ENCODE measurements at places on chromosomes 4 and X.

GRCh38 chr4:107863850-107864371, 39.2 kb downstream of the SGMS2 start:
- DNase-seq, result no peak

- DNase-seq, result no peak
These were observed 68.5 kb downstream of the BMPR1B start for GRCh38 chr4:94826206-94826605.

DNA sequence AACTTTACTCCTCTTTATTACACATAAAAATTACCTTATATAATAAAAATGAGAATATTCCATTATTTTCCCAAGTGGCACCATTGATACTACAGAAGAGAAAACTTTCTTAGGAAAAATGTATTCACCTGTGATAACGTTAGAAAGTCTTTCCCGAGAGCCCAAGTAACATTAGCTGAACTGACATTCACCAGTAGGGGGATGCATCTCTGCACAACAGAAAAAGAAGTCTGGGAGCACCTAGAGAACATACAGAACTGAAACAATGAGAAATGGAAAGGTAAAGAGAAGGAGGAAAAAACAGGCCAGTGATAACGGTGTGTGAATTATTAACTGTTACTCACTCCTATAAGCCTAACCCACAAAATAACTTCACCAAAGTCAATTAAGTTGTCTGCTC, 423.3 kb downstream of the CENPC start:
- DNase-seq, result no peak

DNA sequence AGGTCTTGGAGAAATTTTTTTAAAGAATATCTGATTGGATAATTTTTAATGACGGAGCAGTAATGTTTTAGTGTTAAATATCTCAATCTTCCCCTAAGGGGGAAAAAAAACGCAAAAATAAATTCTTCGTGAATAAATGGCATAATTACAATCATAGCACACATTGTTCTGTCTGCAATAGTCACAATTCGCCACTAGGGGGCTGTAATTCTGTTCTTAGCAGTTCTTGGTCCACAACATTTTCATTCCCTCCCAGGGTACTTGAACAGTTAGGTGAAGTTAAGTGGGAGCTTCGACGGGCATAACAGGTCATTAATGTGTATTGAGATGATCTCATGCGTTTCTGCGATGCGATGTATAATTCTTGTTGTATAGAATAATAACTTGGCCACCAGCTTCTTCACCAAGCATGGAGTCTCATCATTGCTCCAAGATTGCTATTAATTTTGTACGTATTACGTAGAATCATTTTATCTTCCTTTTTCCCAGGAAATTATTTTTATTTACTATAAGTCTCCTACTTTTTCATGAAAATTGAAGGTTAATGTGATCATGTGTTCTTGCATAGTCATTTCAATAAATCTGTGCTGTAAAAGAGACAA, 27.2 kb downstream of the HTR2C start:
- no peak for DNase-seq

GRCh38 chr4:139184129-139184528, 7.1 kb upstream of the ELF2 start:
- no peak for DNase-seq

GRCh38 chrX:22164770-22165388, 107.8 kb upstream of the CBLL2 start:
- no peak for DNase-seq

- no peak for DNase-seq
These were observed 92.0 kb upstream of the TEX13D start for GRCh38 chrX:124240422-124240821.

DNA sequence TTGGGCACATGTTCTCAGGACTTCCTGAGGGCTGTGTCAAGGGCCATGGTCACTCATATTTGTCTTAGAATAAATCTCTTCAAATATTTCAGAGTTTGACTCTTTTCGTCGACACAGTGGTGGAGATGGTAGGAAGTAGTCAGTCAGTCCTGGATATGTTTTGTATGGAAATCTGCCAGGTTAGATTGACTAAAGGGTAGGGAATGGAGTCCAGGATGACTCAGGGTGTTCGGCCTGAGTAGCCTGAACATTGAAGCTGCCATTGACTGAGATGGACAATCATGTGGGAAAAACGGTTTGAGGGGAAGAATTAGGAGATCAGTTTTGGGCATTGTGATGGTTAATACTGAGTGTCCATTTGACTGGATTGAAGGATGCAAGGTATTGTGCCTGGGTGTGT, 177.1 kb upstream of the CENPE start:
- DNase-seq, result no peak

GRCh38 chr4:169159624-169160171, 111.1 kb downstream of the SH3RF1 start:
- DNase-seq, result no peak

DNA sequence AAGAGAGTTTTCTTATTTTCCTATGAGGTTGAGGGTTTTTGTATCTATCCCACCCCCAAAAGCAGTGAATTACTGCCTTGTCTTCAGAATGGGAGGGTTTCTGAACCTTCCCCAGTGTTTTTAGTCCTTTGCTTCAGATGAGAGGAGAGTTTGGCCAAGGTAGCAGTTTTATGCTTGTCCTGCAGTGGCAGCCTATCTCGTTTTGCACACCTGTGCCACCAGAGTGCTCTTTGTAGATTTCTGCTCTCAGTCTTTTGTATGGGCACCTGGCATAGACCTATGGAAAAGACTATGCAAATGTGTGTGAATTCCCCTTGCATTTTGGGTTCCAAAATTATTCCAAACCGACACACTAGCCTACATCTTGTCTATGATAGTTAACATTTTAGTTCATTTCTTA, 5.8 kb downstream of the TBC1D19 start:
- DNase-seq, result no peak

DNA sequence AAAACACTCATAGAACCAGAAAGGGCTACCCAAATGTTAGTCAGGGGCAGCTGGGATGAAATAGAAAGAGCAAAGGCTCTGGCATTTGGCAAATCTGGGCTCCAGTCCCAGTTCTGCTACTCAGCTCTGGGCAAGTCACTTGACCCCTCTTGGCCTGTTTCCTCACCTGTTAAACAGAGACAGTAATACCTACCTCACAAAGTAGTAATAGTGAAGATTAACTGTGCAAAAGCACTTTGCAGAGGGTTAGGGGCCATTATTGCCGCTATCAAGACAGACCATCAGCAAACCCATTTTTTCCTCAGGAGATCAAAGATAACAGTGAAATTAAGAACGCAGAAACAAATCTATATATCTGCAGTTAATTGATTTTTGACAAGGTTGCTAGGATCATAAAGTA, 20.6 kb downstream of the ZBTB33 start:
- no peak for DNase-seq

- DNase-seq, result no peak
These were observed 14.2 kb upstream of the FGF16 start for GRCh38 chrX:77433001-77433400.

DNA sequence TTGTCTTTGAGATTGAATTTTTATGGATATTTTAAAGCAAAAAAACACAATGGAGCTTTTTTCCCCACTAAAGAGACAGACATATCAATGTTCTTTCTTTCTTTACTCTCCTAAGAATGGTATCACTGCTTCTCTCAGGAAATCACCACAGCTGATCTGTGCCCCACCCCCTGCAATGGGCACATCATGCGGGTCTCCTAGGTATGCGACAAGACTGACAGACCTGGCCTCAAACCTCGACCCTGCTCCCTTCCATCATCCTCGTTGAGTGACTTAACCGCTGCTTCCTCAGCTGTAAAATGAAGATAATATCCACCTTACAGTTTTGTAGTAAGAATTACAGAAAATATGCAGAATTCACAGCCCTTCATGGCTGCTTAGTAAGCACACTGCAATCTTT, 58.3 kb downstream of the LEF1 start:
- DNase-seq, result no peak

GRCh38 chr4:148159793-148160192, 282.4 kb downstream of the NR3C2 start:
- DNase-seq, result no peak

DNA sequence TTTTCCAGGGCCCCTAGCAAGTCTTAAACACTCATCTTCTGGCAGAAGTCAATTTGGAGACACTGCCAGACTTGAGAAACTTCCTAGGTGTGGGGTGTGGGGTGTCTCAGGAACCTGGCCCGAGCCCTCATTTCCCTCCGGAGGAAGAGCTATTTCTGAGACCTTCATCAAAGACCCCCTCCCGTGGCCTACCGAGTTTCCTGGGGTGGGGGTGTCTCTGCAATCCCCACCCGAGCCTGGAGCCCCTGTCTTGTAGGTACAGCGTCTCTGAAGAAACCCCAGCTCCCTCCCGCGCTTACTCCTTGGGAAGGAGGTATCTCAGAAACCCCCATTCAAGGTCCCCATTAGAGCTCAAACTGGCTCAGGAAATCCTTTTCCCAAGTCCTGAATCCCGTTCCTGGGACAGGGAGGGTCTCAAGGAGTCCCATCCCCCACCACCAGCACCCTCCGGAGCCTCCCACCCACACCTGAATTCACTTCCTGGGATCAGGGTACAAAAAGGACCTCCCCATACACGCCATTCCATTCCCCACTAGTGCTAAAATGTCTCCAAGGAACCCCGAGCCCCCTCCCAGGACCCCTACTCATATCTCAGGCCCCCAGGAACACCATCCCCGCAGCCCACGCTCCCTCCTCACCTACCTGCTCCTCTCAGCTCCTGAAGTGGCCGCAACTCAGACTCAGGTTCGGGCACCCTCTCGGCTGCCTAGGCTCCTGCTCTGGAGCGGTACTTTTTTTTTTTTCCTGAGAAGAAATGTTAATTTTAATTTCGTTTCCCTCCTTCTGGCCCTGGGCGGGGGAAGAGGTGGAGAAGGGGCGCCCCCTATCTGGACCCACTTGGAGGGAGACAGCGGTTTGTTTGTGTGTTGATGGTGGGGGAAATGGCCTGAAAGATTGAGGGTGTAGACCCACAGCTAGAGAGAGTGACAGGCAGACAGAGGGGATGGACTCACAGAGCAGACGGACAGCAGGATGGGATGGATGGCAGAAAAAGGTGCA, 1.1 kb downstream of the SLC38A5 start:
- DNase-seq, result peak; percentile 11

DNA sequence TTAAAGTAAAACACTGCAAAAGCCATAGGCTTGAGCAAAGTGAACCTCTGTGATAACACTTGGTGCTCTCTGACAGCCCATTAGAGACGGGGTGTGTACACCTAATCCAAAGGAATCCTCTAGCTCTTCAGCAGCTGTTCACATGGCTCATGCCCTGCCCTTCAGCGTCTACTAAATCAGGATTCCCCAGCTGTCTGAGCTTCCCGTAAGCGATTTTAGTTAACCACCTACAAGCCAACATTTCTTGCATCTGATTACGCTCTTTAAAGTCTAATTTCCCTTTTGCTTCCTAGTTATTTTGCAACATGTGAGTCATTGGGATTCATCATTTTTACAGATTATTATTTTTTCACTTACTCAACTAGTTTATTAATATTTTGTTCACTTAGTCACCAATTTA, 6.5 kb downstream of the DMD start:
- DNase-seq, result no peak

GRCh38 chrX:42754115-42754514, 23.8 kb downstream of the PPP1R2C start:
- no peak for DNase-seq

DNA sequence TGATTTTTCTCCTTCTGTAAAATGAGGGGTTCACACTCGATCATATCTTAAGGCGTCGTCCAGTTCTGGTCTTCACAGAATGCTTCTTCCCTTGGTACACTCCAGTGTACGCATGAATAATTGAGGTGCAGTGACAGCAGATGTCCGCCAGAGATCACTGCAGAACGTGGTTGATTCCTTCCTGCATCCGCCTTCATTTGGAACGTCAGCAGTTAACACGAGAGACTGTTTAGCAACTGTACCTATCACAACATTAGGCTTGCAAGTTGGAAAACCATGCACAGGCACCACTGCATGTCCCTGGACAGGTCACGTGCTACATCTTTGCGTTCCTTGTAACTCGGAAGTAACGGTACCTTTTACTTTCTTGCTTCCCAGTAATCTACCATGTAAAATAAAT, 66.0 kb upstream of the GEMIN8 start:
- peak; percentile 4 for DNase-seq

DNA sequence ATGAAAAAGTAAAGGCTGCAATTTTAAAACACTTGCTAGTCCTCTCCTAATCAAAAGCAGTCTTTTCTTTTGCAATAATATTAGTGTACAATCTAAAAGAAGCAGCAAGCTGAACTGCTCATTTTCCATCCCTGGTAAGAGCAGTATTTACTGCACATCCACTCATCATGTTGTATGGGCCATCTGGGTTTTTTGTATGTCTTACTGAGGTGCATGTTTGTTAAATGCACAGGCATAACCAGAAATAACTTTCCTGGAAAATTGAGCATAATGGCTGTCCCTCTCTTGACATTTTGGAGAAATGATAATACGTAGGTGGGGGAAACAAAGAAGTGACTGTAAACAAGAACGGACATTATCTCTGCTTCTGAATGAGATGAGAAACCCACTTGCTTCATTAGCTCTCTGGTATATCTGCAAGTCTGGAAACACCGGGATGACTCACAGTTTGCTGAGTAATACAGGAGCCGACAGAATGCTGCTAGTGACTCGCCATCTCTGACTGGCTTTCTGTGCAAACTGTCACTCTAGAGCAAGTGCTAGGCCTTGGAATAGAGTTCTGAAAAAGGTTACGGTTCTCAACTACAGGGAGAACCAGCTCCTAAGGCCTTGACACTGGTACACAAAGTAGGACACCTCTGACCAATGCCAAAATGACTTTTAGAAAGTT, 85.7 kb upstream of the MTM1 start:
- DNase-seq, result no peak

- no peak for DNase-seq
These were observed 20.8 kb downstream of the FGFRL1 start for GRCh38 chr4:1031956-1032795.

GRCh38 chr4:53653484-53654053, 62.3 kb upstream of the LNX1 start:
- DNase-seq, result no peak

- DNase-seq, result no peak
These were observed 763.4 kb upstream of the EPHA5 start for GRCh38 chr4:66433706-66434105.

- DNase-seq, result peak; percentile 59
These were observed 1.0 kb downstream of the OTUD4 start for GRCh38 chr4:145179281-145179860.
